ENCODE measurements at places on chromosomes 5 and 9.

DNA sequence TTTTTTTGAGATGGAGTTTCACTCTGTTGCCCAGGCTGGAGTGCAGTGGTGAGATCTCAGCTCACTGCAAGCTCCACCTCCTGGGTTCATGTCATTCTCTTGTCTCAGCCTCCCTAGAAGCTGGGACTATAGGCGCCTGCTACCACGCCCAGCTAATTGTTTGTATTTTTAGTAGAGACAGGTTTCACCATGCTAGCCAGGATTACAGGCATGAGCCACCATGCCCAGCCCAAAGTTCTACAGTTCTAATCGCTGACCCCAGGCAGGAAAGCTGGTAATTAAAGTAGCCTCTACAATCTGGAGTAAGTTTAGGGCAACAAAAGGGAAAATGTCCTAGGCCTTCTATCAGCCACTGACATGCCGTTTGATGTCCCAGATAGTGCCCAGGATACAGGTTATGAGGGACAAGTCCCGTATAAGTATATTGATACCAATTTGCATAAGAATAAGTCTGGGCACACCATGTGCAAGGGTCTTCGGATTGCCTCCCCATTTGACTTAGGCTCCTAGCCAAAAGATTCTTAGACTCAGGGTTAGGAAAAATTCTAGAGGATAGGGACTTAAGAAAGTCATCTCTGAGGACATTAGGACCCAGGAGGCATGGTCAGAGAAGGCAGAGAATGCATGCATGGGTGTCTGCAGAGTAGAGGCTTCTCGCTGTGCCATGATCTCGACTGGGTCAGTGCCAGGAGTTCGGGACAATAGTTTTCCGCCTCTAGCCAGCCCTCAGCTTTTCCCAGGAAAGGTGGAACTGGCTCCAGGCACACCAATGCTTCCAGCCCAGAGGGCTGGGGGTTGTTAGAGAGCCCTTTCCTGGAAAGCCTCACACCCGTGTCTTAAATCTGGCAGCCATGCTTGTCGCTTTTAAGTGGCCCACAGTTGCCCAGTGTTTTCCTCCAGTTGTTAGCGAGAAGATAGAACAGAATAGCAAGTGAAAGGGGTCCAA, 1111.1 kb downstream of the TAF11L14 start:
- no peak for DNase-seq

DNA sequence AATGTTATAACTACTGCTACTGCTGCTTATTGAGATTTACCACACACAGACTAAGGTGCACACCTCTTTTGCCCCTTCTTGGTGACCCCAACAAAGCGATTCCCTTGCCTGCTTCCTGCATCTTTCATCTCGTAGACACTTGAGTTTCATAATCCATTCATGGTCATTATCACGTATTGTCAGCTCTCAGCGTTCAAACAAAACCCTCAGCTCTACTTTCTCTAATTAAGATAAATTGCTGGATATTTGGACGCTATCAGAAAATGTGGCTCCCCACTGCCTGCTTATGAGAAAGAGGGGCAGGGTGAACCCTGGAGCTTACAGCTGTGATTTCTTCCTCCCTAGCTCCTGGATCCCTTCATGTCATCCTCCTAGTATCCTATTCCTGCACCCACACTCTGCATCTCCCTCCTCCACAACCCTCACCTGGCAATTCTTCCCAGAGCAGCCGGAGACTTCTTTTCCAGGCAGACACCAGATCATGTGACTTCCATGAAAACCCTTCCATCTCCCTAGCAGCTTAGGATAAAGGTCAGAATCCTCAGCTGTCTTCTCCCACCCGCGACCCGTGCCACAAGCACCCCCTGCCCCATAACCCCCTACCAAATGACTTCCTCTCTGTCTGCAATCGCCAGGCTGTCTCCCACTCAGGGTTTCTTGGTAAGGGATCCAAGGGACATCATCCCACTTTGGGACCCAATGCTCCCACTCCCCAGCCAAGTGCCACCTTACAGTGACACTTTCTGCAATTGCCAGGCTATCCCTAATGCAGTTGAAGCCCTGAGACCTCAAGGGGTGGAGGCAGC, 146.5 kb downstream of the NSG2 start:
- DNase-seq = no peak

- peak; percentile 30 for DNase-seq
These were observed 15.1 kb downstream of the SLCO6A1 start for GRCh38 chr5:102483736-102484135.

GRCh38 chr9:132995879-132996278, 17.4 kb downstream of the GFI1B start:
- no peak for DNase-seq
